ENCODE measurements at places on chromosomes 12 and 14.

- DNase-seq = no peak
Measured at GRCh38 chr12:62562846-62563245, 96.2 kb downstream of the MON2 start.

DNA sequence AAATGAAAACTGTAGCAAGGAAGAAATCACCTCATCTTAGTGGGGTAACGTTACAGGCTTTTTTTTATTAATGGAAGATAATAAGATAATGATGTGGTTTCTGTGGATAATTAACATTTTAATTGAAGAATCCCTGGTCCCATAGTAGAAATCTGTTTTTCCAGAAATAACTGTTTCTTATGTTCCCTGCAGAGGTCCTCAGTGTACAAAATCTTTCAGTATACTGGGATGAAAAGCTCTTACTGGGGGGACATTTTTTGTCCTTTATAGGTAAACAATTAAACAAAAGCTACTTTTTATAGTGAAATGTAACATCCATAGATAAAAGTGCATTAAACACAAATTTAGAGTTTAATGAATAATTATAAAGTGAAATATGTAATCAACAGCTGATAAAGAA lies 312.2 kb downstream of the ATXN7L3B start:
- DNase-seq = no peak

DNA sequence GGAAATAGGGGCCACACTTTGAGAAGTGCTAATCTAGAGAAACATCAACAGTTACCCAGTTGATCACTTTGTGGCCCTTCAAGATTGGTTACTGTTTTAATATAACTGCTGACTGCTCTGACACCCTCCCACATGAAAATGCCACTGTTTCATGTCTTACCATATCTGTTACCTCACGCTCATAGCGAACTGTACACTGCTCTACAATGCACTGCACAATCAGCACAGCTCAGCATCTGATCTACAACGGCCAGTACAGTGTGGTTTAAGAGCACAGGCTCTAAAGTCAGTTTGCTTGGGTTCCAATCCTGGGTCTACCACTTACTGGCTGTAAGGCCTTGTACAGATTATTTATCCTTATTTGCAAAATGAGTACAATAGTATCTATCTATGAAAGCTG lies 39.1 kb downstream of the SPPL3 start:
- no peak for DNase-seq

DNA sequence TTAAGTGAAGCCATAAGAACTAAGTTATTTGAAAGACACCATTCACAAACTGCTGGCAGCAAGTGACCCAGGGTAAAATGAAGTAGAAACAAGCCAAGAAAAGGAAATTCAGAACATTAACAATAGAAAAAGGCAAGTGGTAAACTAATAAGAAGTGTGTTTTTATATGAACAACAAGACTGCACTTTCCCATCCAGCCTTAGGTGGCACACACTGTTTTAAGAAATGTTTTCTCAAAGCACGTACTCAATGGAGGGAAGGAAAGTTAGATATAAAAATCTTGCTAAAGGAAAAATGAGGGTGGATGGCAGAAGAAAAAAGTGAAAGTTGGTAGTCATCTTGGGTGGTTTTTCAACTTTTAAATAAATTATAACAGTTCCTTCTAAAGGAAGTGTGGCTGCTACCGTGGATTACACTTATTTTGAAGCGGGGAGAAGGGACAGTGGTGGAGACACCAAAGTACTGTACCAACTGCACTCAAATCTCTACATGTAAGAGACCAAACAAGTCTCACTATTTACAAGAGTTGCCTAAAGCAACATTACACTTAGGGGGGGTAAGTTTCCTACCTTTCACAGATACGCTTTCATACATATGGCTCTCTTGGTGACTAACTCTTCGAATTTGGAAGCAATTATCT lies 58.8 kb downstream of the SEL1L start:
- DNase-seq = no peak

DNA sequence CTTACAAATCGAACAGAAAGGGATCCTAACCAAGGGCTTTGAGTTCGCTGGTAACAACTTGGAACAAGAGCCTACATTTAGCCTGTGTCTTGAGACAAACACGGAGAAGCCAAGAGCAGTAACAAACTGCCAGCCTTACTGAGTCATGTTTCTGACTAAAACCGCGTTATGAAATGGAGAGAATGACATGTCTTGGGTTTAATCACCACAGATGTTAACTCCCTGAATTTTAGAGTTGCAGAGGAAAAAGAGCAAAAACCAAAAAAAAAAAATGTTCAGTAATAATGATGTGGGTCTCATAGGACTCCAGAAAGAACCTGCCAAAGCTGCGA lies 1.0 kb downstream of the BLTP3B start:
- DNase-seq = peak; percentile 21

GRCh38 chr14:79991866-79992265 lies 219.4 kb downstream of the DIO2 start:
- DNase-seq = no peak

GRCh38 chr14:95319312-95320077 lies at the start of gene CLMN:
Gene CLMN, minus strand, starts transcription at chr14:95319908. Its CDS starts 116 bp downstream, at chr14:95319792.
- peak; percentile 38 for DNase-seq

- DNase-seq = no peak
Measured at GRCh38 chr12:109588461-109589239, 15.1 kb downstream of the MVK start.

GRCh38 chr12:104285740-104286515 lies 17.6 kb upstream of the EID3 start:
- peak; percentile 8 for DNase-seq

- peak; percentile 62 for DNase-seq
Measured at GRCh38 chr12:11545484-11546330, 103.8 kb upstream of the ETV6 start.

DNA sequence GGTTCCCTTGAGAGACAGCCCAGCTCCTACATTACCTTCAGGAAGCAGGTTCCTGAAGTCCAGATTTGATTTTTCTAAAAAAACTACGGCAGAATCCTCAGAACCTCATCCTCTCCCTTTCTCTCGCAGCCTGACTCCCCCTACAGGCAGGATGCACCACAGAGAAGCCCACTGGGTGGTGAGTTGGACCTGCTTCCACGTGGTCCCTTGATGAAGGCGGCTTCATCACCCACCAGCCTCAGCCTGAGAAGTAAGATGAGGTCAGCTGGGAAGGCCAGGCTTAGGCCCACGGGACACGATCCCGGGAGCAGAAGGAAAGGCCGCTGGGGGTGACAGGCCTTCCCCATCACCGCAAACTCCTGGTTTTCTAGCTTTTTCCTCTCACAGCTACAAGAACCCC lies 83.0 kb downstream of the ACTN1 start:
- DNase-seq = no peak

DNA sequence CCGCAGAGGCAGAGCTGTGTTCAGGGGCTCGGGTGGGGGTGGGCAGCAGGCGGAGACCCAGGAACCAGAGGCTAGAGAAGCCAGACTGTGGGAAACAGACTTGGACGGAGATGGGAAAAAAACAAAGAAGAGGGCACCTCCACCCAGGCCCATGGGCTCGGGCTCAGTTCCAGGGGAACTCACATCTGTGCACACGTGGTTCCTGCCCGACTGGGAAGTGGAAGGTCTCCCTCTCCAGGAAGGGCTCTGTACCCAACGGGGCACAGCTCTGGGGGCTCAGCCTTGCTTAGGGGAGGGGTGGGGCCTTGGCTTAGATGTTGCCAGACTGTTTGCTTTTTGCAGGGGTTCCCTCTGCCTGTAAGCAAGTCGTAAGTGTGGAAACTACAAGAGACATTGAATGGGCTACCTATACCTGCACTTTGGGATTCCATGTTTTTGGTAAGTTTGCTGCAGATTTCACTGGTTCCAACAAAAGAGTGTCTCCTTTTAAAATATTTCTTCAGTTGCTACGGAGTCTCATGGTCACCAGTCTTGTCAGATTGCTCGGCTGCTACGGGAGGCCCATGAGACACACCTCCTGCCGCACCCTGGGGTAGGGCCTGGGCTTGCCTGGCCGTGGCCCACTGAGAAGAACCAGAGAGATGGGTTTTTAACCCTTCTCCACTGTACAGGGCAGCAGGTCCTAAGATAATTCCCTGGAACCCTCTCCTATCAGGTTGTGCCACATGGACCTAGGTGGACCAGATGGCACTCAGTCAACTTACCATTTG lies 127.6 kb upstream of the EVL start:
- no peak for DNase-seq

DNA sequence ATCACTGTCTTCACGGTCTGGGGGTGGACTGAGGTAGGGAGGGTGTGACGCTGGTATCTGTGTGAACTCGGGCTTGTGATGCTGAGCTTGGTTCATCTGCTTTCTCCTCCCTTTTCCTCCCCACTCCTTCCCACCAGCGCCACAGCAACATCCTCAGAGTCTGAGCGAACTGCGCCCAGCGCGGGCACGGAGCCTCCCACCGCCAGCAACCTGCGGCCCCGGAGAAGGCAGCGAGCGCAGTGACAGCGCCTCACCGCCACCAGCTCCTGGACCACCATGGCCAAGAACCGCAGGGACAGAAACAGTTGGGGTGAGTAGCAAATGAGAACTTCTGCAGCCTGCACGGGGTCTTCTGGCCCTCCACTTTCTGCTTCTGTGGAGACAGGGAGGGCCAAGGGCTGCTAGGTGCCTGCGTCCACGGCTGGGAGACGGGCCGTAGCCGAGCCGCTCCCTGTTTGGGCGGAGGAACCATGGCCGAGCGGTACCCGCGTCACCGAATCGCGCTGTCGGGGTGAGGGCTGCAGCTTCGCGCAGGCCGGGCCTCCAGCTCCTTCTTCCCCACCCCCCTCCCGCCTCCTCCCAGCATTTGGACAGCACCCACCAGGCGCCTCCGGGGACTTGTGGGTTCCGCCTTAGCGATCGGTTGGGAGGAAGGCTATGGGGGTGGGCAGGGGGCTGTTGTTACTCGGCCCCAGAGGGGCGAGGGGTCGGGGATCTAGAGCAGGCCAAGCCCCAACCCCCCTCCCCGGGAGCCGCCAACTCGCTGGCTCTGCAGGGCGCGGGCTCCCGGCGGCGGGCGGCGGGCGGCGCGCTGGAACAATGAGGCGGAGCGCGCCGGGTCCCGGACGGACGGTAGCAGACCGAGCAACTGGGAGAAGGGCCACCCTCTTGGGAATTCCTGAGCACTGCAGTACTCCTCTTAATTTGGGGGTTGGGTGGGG lies at the start of gene ATL1:
ATL1 (plus strand) TSS at position 156 of the 941 bp plus-strand sequence; CDS start at position 277, 121 bp downstream.
- DNase-seq = peak; percentile 56

- no peak for DNase-seq
Measured at GRCh38 chr12:120696626-120697025, 9.7 kb downstream of the MLEC start.

DNA sequence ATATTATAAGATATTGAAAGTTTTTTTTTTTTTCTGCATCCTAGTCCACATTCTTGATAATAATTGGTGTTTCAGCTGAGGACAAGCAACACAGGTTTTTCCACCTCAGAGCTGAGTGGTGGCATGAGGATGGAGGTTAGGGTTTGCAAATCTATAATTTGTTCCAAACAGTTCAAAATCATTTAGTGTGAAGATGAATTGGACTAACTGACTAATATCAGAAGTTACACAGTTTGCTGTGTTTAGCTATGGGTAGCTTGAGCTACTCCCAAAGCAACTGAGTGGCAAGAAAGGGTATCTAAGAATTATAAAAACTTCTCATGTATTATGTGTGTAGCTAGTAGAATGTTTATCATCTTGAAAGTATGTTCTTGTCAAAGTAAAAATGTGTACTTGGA lies 17.1 kb downstream of the EID3 start:
- no peak for DNase-seq

GRCh38 chr12:27331927-27332324 lies 710 bp upstream of the BMAL2 start:
- no peak for DNase-seq

DNA sequence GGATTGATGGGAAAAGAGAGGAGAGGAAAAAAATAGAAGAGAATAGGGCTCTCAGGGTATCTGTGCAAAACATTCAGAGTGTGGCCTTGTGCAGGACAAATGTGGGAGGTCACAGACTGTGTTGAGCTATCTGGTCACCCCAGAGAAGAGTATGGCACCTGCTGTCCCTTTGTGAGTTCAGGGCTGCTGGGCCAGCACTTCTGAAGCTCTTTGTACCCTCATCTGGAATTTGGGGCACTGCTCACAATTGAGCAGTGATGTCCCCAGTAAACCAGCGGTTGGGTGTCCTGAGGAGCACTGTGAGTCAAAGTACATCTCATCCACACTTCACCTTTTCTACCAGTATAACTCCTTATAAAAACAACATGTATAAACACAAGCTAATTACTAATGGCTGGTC lies 2.6 kb upstream of the KRT81 start:
- DNase-seq = no peak

DNA sequence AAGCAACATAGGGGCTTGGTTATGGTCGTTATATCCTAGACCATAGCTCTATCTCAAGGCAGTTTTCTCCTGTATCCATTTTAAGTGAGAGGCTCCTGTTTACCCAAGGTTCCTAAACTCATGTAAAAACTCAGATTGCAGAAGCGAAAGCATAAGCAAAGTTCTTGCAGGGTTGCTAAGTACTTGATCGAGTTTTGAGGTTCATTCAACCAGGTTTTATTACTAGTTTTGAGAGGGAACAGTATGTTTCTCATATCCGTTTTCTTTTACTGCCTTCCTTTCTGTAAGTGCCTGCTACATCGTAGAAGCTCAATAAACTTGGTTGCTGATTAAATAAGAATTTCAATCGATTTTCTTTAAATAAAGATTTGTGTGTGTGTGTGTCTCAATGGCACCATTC lies 5.1 kb downstream of the AKAP3 start:
- DNase-seq = no peak

- no peak for DNase-seq
Measured at GRCh38 chr14:82667501-82667900, 1133.8 kb upstream of the SEL1L start.

- DNase-seq = peak; percentile 63
Measured at GRCh38 chr12:108635201-108635996, 1.7 kb upstream of the SELPLG start.

DNA sequence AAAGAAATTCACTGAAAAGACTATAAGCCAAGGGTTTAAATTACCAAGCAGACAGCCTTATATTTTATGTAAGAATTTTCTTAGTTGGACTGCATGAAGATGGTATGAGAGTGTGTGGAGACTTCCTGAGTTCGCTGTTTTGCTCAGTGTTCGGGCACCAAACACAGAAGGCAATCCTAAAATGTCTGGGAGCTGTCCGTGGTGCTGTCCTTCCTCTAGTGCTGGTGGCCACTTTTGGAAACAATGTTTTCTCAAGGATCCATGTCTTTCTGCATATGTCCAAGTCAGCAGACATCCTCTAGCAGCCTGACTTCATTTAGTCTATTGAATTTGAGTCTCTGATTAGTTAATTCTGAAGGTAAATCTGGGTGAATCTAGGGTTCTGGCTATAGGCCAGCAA lies 135.8 kb downstream of the SLC8A3 start:
- DNase-seq = no peak

- no peak for DNase-seq
Measured at GRCh38 chr12:3362737-3363136, 128.3 kb upstream of the PRMT8 start.

GRCh38 chr12:75289753-75290152 lies 40.4 kb downstream of the CAPS2 start:
- no peak for DNase-seq

DNA sequence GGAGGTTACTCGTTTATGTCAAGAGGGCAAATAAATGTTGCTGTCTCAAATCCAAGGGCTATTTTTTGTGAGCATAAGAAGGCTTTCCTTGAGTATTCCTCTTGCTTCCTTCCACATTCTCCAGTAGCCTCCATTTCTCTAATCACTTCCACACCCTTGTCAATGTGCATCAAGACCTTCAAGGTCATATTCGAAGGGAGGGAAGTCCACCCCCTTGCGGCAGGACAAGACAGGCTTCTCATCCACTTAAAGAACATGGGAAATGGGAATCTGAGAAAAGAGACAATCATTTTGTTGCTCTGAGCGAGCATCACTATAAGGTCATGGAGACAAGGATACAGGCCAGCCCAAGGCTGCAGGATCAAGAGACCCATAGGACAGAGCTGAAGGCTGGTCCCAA lies 13.2 kb upstream of the DHRS2 start:
- DNase-seq = no peak

GRCh38 chr14:64990296-64990695 lies 3.6 kb downstream of the FNTB start:
- no peak for DNase-seq

Data from activated naive CD8-positive, alpha-beta T cell treated with anti-CD3 and anti-CD28 coated beads for 36 hours (primary cell).